CD4-positive, alpha-beta T cell treated with Interleukin-2 at 100 ng/mL for 4 hours (primary cell): ENCODE measurements at places on chromosomes 11 and 22.

GRCh38 chr11:86500500-86501140, 125.9 kb downstream of the CCDC81 start:
- DNase-seq, result no peak

GRCh38 chr11:27215471-27216269, 147.3 kb downstream of the CCDC34 start:
- no peak for DNase-seq

DNA sequence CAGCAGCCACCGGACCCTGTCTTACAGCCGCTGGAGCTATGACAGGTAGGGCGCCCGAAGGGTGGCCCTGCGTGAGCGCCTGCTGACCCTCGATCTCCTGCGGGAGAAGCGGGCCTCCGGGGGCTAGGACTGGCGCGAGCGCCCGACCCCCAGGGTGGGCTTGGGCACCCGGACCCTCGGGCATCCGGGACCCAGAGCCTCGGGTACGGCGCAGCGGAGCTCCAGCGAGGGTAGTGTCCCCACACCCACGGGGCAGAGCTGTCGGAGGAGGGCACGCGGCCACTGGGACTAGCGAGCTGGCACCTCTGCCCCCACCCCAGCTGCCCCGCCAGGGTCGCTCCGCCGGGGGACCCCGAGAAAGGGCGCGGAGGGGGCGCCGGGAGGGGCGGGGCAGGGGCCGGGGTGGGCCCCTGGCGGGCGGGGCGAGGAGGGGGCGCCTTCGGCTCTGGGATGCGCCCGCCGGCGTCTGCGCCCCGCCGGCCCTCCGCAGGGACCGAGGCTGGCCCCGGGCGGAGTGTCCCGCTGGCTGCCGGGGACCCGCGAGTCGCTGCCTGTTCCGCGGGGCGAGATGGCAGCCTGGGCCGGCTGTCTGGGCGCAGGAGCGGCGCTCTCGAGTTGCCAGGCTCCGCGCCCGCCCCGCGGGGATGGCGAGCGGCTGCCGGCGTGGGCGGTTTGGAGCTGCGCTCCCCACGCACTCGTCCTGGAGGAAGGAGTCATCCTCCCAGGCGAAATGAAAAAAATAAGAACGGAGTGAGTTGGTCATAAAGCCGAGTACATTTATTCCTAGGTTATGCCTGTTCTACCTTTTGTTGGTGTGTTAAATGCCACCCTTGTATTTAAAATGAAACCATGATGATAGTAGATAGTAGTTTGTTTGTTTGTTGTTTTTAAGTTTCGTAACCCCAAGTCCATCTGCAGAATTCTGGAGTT, 32.4 kb downstream of the EIF3F start:
- DNase-seq, result peak; percentile 16

- DNase-seq, result no peak
Observed at GRCh38 chr11:10390375-10390774, 64.7 kb upstream of the AMPD3 start.

DNA sequence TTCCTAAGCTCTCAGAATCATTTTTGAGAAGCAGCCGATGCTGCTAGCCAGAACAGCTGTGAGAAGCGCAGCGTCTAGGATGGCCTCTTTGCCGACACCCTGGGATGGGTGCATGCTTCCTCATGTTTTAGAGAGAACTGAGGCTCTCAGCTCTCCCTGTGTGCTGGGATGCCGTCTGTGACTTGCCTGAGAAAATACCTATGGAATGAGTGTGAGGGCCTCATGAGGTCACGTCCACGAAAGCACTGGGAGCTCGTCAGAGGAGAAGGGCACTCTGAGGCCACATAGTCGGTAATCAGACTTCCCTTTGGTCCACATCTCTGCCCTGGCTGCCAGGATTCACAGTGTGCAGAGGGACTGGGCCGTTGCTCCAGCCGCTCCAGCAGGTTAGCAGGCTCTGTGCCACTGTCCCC, 54.7 kb downstream of the MICAL3 start:
- no peak for DNase-seq

GRCh38 chr22:23826510-23827350, 12.1 kb downstream of the DERL3 start:
- no peak for DNase-seq
